ENCODE measurements at places on chromosomes 7 and 10. TPM values are rescaled to one million over a fixed set of nuclear protein-coding genes. Genes with fewer than 3 reads are reported as not detected.
A peak's percentile ranks its signal among the peaks of the same experiment; 100 is the strongest.

COL17A1 gene
- polyA plus RNA-seq: 0.35 TPM

CNTNAP2 gene
- 60.8 TPM for polyA plus RNA-seq

- DNase-seq: no peak
These were observed 2.5 kb downstream of the ADAMTS14 start for GRCh38 chr10:70674560-70675495.

DNA sequence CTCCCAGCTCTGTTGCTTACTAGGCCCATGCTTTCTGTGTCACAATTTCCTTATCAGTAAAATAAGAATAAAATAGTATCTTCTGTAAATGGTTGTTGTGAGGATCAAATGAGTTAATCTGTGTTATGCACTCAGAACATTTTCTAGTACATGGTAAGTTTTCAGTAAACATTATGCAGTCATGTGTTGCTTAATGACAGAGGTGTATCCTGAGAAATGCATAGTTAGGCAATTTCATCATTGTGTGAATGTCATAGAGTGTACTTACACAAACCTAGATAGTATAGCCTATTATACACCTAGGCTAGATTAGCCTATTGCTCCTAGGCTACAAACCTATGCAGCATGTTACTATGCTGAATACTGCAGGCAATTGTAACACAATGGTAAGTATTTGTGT, 4.4 kb downstream of the PTTG1IP2 start:
- no peak for DNase-seq

- DNase-seq: peak; percentile 68
These were observed 3.6 kb downstream of the NXPH1 start for GRCh38 chr7:8436965-8437364.

DNA sequence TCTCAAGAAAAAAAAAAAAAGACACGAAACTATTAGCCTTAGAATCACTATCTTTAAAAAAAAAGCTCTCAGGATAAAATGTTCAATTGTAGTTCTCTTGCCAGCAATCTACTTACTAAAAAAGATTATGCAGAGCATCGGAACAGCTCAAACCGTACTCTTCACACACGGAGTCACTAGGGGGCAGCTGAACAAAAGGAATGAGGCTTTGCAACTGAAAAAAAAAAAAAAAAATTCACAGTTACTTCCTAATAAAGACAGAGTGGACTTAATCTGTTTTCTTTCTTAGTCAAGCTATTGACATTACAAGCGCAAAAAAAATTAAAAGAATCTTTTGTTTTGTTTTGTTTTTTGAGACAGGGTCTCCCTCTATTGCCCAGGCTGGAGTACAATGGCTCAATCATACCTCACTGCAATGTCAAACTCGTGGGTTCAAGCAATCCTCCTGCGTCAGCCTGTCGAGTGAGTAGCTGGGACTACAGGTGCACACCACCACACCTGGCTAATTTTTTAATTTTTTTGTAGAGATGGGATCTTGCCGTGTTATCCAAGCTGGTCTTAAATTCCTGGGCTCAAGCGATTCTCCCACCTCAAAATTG, 11.5 kb downstream of the PMS2 start:
- no peak for DNase-seq

GRCh38 chr10:60351191-60351853, 38.4 kb downstream of the ANK3 start:
- peak; percentile 51 for DNase-seq

DNA sequence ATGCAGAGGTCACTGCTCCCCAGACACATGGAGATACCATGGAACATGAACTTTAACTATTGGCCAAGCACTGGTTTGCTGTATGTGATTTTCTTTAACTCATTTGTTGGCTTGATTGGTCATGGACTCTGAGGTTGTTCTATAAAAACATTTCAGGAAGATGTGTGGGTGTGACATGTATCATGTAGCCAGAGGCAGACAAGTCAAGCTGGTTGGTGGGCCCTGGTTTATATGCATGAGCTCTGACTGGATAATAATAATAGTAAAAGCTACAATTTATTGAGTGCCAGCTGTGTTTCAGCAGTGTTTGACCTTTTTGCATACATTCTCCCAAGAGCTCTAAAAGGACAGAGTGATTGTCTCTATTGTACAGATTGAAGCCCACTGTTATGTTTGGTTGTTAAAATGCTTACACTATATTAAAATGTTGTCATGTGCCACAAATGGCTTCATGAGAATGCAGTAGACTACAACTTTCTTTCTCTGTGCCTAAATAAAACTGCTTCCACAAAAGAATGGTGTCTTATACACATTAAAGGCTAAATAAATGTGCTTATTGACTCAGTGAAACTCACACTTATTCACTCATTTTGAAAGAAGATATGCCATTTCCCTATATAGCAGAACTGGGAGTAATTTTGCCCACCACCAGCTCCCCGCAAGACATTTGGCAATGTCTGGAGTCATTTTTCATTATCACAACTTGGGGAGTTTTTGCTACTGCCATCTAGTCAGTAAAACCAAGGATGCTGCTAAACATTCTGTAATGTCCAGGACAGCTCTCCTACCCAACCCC, 243.6 kb upstream of the NFE2L3 start:
- no peak for DNase-seq

All from spinal cord (tissue), 10 donors.